ENCODE measurements at places on chromosomes 3 and 15. TPM values are rescaled to one million over a fixed set of nuclear protein-coding genes. Genes with fewer than 3 reads are reported as not detected.

GRCh38 chr3:164940745-164941144 is 137.6 kb downstream of the SI start:
- no peak overlapping the region for H3K27ac ChIP-seq
- DNase-seq, result no peak
- H3K36me3 ChIP-seq, result no peaks in the 10 kb centered on the region
- H3K4me3 ChIP-seq, result no peak overlapping the region
- H3K4me1 ChIP-seq, result no peaks in the 10 kb centered on the region

- no peaks in the 10 kb centered on the region for H3K36me3 ChIP-seq
- H3K27ac ChIP-seq, result no peak overlapping the region
- no peak for DNase-seq
- no peaks in the 10 kb centered on the region for H3K27me3 ChIP-seq
Observed at GRCh38 chr3:195075199-195075940, 195.6 kb downstream of the XXYLT1 start.

GRCh38 chr3:159763011-159763601 is 225.5 kb upstream of the IL12A start:
- peaks cover 27% of the 10 kb centered on the region for H3K27me3 ChIP-seq
- peak; percentile 34 for DNase-seq
- peak overlapping the region; percentile 79 for H3K4me3 ChIP-seq
- peaks cover 6% of the 10 kb centered on the region for H3K4me1 ChIP-seq
- H3K27ac ChIP-seq, result no peak overlapping the region

GRCh38 chr15:41982133-41982930 is 10.0 kb upstream of the EHD4 start:
- no peaks in the 10 kb centered on the region for H3K36me3 ChIP-seq
- no peaks in the 10 kb centered on the region for H3K27me3 ChIP-seq
- no peak overlapping the region for H3K4me3 ChIP-seq
- H3K4me1 ChIP-seq, result no peaks in the 10 kb centered on the region
- no peak overlapping the region for H3K27ac ChIP-seq

The TLR9 gene
- not detected for total RNA-seq

DNA sequence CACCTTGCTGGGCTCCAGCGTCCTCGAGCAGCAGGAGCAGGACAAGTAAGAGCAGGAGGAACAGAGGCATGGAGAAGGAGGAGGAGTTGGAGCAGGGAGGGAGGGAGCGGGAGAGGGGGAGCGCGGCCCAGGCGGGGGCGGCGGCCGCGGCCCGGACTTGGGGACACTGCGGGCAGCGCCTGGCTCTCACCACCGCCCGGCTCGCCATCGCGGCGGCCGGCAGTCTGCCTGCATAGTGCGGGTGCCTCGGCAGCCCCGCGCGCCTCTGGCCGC is 440 bp downstream of the DCBLD2 start:
- peak; percentile 80 for DNase-seq
- H3K4me3 ChIP-seq, result peak overlapping the region; percentile 98
- no peaks in the 10 kb centered on the region for H3K27me3 ChIP-seq
- peak overlapping the region; percentile 98 for H3K27ac ChIP-seq
- H3K4me1 ChIP-seq, result peaks cover 36% of the 10 kb centered on the region

GRCh38 chr3:128767094-128767750 is 41.2 kb downstream of the RAB7A start:
- DNase-seq, result no peak
- H3K27ac ChIP-seq, result peak overlapping the region; percentile 9
- no peaks in the 10 kb centered on the region for H3K36me3 ChIP-seq
- H3K4me1 ChIP-seq, result peaks cover 24% of the 10 kb centered on the region
- no peak overlapping the region for H3K4me3 ChIP-seq

DNA sequence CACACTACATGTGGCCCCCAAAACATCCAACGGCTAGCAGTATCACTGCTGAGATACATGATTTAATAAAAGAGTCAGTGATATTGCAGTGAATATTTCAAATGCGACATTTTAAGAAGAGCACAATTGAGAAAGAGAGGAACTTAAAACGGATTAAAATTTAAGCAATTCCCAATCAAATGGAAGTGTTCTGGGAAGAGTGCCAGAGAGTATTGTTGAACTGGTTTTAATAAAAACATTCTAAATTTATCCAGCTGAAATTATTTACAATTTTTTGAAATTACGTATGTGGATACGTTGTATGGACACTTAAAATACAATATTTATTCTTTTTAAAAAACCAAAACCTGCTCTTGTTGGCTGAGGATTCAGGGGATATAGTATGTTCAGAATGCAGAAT is 117.7 kb downstream of the C3orf38 start:
- no peak overlapping the region for H3K27ac ChIP-seq
- H3K27me3 ChIP-seq, result no peaks in the 10 kb centered on the region
- DNase-seq, result no peak
- no peaks in the 10 kb centered on the region for H3K4me1 ChIP-seq
- H3K36me3 ChIP-seq, result no peaks in the 10 kb centered on the region

DNA sequence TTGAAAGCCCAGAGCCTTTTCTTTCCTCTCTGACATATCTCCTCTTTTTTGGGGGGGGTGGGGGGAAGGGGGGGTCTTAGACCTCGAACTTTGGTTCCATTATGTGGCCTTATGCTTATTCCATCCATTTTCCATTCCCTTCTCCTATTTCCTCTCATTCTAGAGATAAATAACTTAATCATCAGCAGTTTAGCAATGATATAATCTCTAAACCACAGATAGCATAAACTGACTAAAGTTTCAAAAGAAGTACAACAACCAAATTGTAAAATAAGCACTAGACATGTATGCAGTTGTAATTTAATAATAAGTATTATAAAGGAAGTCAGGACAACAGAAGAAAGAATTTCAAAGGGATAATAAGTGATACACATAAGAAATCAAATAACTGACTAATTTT is 64.5 kb downstream of the AQR start:
- no peak overlapping the region for H3K4me3 ChIP-seq
- DNase-seq, result no peak
- peaks cover 4% of the 10 kb centered on the region for H3K36me3 ChIP-seq
- no peaks in the 10 kb centered on the region for H3K27me3 ChIP-seq
- no peak overlapping the region for H3K27ac ChIP-seq

The ISL2 gene
- not detected for total RNA-seq

GRCh38 chr3:94024385-94024784 is 4.0 kb downstream of the STX19 start:
- H3K4me1 ChIP-seq, result no peaks in the 10 kb centered on the region
- H3K4me3 ChIP-seq, result no peak overlapping the region
- no peaks in the 10 kb centered on the region for H3K36me3 ChIP-seq
- no peak for DNase-seq

The ABI3BP gene
- total RNA-seq, result not detected

GRCh38 chr3:157606852-157607197 is 103.6 kb upstream of the VEPH1 start:
- no peaks in the 10 kb centered on the region for H3K36me3 ChIP-seq
- H3K4me1 ChIP-seq, result peaks cover 4% of the 10 kb centered on the region
- no peak overlapping the region for H3K27ac ChIP-seq
- no peak for DNase-seq

GRCh38 chr3:31695280-31696008 is 162.7 kb downstream of the STT3B start:
- no peak overlapping the region for H3K4me3 ChIP-seq
- no peak overlapping the region for H3K27ac ChIP-seq
- peak; percentile 16 for DNase-seq
- H3K36me3 ChIP-seq, result no peaks in the 10 kb centered on the region
- no peaks in the 10 kb centered on the region for H3K27me3 ChIP-seq

The BMF gene
- total RNA-seq, result 8.0 TPM

GRCh38 chr15:70670680-70671079 is 92.7 kb downstream of the UACA start:
- H3K27me3 ChIP-seq, result no peaks in the 10 kb centered on the region
- peaks cover 10% of the 10 kb centered on the region for H3K36me3 ChIP-seq
- peaks cover 7% of the 10 kb centered on the region for H3K4me1 ChIP-seq

- H3K36me3 ChIP-seq, result no peaks in the 10 kb centered on the region
- H3K4me3 ChIP-seq, result no peak overlapping the region
- H3K4me1 ChIP-seq, result peaks cover 26% of the 10 kb centered on the region
Observed at GRCh38 chr3:61857297-61857696, 295.9 kb downstream of the PTPRG start.

The ANKRD63 gene
- total RNA-seq, result not detected

The PLSCR5 gene
- total RNA-seq, result not detected

DNA sequence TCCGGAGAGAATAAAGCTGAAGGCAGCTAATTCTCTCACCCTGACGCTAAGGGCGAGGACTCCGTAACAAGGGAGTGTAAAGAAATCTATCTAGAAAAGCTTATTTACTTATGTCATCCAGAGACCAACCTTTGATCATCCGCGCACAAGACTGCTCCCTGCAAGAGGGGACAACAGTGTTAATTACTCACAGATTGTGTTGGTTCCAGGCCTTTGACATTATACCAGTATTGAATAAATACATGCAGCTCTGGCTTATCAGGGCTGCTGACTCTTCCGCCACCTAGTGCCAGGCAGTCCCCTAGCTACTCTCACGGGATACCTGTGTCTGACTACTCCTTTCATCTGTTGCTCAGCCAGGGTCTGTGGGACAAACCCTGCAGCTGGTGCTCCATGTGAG is 211.7 kb downstream of the DTWD1 start:
- no peaks in the 10 kb centered on the region for H3K36me3 ChIP-seq
- H3K4me1 ChIP-seq, result no peaks in the 10 kb centered on the region
- no peak overlapping the region for H3K27ac ChIP-seq
- H3K4me3 ChIP-seq, result no peak overlapping the region
- peak; percentile 58 for DNase-seq

The CCDC39 gene
- total RNA-seq, result 3.3 TPM

The DZIP1L gene
- total RNA-seq, result 10.4 TPM

All from neural progenitor cell (in vitro differentiated cells).